Activated naive CD4-positive, alpha-beta T cell treated with Interleukin-2 at 50 U/mL for 16 hours (primary cell): ENCODE measurements at places on chromosomes 4 and X.
A peak's percentile ranks its signal among the peaks of the same experiment; 100 is the strongest.

DNA sequence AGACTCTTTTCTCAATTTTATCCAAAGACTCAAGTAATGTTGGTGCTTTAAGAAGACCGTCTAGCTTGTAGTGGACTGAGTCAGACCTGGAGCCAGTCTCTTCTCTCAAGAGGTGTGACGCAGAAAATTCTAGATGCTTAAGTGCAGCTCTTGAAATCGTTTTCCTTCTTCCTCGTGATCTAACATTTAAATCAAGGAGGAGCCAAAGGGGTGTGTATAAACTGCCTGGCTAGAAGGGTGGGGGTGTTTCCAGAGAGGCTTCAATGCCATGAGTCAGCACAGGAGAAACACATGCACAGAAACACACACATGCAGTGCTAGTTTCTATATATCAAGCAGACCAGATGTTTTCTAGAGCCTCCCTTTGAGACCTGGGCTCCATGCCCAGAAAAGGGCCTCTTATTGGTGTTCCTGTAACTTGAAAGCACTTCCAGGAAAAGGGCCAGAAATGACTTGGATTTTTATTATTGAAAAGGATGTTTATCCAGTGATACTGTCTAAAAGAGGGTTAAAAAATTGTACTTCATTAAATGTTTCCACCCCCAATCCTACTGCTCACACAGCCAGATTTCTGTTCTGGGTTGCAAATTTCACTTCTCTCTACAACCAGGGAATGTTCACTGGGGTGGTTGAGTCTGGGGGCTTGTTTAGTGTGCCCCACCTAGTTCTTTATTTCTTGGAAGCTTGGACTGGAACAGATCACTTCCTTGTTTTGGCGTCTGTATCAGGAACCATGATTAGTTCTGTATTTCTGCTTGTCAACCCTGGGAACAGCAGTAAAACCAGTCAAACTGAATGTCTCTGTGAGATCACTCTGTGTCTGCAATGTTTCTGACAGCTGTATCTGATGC, at the start of gene CLIC2:
CLIC2 (minus strand) TSS at position 129 of the 851 bp plus-strand sequence. CDS start 187 bp downstream, outside the sequence.
- no peak for DNase-seq

DNA sequence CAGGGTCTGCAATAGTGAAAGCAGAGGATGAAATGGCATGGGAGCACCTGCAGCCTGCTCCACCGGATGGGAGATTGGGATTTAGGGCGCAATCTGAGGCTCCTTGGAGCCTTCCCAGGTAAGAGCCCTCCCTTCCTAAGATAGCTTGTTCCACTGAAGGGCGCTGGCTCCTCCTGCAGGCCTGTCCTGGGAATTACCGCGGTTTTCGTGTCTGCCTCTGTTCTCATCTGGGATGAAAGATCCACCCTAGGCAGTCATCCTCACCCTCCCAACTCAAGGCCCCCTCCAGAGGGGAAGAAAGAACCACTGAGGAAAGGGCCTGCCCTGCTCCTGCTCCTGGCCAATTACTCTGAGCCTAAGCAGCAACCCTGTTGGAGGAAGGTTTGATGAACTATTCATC, 547.5 kb downstream of the SMARCA1 start:
- no peak for DNase-seq

- no peak for DNase-seq
These were observed 305.4 kb downstream of the IDS start for GRCh38 chrX:149199734-149200133.

DNA sequence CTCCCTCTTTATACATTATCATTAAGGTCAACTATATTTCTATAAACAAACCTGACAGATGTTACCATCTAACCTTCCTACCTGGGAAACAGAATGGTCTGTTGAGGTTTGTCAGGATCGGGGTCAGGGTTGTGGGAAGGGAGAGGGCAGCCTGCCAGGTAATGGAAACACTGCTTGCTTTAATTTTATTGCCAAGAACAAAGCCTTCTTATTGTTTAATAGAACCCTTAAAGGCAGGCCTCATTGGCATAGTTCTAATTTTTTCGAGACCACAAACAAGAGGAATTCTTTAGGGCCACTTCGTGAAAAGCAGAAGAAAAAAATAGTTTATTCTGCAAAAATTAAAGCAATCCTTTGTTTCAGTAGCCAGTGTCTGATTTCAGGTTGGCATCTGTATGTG, 113.2 kb downstream of the MID1 start:
- DNase-seq: no peak

DNA sequence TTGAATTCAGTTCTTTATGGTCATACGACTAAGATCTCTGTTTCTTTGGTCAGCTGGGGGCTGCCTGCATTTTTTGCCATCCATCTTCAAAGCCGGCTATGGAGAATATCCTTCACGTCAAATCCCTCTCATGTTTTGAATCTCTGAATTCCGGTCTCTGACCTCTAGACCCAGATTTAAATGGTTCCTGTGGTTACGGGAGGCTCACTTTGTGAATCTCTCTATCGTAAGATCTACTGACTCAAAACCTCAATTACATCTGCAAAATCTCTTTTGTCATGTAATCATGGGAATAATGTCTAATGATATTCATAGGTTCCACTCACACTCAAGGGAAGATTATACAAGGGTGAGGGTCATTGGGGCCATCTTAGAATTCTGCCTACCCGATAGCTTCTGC, 5.7 kb upstream of the MPC1L start:
- DNase-seq: no peak

DNA sequence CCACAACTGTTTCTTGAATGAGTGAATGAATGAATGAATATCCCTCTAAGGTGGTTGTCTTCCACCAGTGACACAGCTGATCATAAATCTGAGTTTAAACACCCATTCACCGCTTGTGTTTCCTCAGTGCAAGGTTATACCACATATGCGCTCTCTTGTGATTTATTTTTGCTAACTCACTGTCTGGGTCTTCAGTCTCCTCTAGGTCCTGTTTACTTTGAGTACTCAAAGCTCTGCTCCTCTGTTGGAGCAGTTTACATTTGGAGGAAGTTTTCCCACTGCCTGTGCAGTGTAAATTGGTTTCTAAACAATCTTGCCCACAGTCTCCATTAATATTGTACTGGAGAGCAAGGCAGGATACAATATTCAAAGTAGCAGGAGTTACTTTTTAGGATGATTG, 212.6 kb upstream of the JADE1 start:
- no peak for DNase-seq

- peak; percentile 68 for DNase-seq
These were observed 57.4 kb downstream of the TSC22D3 start for GRCh38 chrX:107718156-107718621.

DNA sequence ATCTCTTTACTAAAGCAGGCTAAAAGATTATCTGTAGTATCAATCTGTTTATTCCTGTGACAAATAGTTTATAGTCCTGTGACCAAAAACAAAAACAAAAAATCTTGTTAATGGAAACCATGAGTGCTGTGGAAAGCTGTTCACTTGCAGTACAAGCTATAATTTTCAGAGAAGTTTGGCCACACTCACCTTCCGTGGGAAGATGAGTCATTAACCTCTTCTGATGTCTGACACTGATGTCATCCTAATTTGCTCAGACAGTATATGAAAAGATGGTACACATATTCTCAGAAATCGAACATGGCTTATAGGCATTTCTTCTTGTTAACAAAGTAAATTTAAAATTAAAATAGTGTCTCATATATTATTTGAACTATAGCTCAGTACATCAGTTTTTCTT, 19.9 kb upstream of the ENPP6 start:
- DNase-seq: peak; percentile 53

DNA sequence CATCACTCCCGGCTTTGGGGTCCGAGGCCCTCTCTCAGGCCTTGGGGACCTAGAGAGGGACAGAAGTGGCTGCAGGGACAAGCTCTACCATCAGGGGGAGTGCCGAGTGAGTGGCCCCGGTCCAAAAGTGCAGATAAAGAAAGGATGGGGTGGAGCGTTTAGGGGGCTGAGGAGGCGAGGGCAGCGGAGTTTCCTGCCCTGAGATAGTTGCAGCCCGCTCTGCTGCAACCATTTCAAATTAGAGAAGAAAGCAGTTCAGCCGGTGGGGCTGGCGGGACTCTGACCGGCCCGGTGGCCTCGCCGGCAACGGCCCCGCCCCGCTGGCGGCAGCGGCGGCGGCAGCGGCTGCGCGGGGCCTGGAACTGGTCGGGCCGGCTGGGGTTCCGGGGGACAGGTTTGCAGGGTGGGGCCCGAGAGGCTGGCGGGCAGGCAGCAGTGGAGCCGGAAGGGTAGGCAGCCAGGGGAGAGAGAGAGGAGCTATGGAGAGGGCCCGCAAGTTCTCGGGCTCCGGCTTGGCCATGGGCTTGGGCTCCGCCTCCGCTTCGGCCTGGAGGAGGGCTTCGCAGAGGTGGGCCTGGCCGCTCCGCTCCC, 7.6 kb downstream of the DLG3 start:
- peak; percentile 68 for DNase-seq

- no peak for DNase-seq
These were observed 41.7 kb upstream of the NKX1-1 start for GRCh38 chr4:1447676-1448588.

- DNase-seq: no peak
These were observed at the start of gene AVPR2 for GRCh38 chrX:153903991-153904957. TSS of gene AVPR2 (plus strand) at chrX:153904673. CDS start at chrX:153905146, 473 bp downstream.

DNA sequence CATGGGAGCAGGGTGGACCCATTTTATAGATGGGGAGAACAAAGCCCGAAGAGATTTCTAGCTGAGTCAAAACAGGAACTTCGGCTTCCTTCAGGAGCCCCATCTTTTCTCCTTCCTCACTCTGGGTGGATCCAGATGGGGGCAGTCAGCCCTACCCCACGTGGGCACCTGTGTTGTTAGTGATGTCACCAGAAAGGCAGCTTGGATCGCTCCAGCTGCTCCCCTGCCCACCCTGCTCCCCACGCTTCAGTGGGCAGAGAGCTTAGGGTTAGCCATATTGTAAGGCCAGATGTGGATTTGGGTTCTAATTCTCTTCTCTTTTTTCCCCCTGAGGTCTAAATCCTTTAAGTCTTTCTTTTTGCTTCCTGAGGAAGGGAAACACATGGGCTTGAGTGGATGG, 132.3 kb upstream of the PJA1 start:
- no peak for DNase-seq

DNA sequence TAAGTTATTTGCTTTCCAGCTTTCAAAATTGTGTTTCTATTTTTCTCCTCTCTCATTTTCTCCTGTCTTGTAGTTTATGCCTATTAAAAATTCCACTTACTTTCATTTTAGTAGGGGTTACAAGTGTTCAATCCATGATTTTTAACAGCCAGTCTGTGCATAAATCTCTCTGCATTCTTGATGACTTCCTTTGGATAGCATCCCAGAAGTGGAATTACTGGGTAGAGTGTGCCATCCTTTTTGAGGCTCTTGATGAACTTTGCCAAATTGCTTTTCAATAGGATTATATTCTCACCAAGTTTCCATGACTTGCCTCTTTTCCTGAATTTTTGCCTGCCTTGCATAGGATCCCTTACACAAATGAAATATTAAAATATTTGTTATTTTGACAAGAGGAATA, 58.5 kb downstream of the DIPK2B start:
- DNase-seq: no peak

DNA sequence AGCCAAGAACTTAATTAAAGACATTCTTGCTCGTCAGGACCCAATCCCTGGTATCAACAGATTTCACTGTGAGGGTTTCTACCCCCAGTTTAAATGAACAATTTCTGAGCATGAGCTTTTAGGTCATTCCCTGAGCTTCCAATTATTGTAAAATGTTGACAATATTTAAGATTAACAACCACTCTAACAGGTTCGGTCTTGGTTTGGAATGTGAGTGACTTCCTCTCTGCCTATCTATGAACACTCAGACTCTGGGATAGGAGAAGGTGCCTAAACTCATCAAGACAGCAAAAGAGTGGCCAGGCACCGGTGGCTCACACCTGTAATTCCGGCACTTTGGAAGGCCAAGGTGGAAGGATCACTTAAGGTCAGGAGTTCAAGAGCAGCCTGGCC, 82.9 kb upstream of the TMEM150C start:
- DNase-seq: no peak

DNA sequence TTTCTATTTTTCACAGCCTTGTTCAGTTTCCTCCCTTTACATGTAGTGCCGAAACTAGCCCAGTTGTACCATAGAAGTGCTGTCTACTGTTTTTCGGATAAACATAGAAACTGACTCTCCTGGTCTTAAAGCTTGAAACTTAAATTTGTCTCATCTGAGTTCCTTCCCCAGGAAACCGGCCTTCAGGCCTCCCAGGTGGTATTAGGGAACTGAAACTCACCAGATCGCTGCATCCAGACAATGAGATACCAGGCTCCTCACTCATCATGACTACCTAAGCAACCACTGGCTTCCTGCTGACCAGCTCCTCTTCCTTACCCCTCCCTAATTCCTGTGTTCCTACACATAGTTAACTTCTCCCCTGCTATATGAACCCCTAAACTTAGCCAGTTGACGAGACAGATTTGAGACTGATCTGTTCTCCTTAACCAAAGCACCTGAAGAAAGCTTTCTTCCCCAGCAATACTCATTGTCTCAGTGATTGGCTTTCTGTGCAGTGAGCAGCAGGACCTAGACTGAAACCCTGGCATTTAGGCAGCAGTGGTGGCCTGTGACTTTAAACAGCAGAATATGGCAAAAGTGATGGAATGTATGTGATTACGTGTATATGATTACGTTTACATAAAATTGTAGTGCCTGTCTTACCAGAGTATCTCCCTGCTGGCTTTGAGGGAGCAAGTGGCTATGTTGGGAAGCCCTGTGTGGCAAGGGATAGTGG, 959.1 kb upstream of the LCORL start:
- DNase-seq: no peak

- no peak for DNase-seq
These were observed 1.5 kb upstream of the PITX2 start for GRCh38 chr4:110624398-110624780.

DNA sequence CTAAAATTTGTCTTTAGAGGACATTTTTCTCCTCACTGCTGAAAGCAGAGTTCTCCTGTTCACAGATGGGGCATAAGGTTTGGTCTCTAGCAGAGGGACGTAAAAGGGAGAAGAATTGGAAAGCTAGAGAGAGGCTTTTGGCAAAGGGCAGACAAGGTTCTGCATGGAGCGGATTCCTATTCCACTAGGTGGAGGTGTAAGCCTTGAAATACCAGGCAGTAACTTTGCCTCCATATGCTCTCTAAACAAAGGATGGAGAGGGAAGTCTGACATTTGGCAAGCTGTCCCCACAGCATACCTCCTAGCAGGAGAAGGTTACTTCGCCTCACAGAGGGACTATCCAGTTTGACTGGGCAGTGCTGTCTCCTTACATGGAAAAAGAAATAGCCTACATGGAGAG, 174.7 kb downstream of the DACH2 start:
- no peak for DNase-seq

DNA sequence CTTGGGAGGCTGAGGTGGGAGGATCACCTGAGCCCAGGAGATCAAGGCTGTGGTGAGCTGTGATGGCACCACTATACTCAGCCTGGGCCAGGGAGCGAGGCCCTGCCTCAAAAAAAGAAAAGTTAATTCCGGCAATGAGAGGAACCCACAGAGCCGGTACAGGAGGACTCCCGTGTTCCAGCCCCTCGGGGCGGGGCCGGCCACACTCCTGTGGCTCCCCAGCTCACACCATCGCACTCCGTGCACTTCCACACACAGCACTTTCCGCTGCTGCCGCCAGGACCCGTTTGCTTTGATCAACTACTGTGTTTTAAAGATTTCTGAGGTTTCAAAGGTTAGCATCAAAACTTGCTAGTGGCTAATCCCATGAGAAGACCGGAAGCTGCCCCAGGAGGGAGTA, 171.7 kb downstream of the AFAP1 start:
- DNase-seq: no peak
